ENCODE measurements at places on chromosomes 16 and 17. TPM values are rescaled to one million over a fixed set of nuclear protein-coding genes. Genes with fewer than 3 reads are reported as not detected.

GRCh38 chr16:30956601-30957455 lies 726 bp upstream of the SETD1A start:
- DNase-seq: no peak

- DNase-seq: no peak
Measured at GRCh38 chr16:4388271-4389021, 16.8 kb downstream of the VASN start.

DNA sequence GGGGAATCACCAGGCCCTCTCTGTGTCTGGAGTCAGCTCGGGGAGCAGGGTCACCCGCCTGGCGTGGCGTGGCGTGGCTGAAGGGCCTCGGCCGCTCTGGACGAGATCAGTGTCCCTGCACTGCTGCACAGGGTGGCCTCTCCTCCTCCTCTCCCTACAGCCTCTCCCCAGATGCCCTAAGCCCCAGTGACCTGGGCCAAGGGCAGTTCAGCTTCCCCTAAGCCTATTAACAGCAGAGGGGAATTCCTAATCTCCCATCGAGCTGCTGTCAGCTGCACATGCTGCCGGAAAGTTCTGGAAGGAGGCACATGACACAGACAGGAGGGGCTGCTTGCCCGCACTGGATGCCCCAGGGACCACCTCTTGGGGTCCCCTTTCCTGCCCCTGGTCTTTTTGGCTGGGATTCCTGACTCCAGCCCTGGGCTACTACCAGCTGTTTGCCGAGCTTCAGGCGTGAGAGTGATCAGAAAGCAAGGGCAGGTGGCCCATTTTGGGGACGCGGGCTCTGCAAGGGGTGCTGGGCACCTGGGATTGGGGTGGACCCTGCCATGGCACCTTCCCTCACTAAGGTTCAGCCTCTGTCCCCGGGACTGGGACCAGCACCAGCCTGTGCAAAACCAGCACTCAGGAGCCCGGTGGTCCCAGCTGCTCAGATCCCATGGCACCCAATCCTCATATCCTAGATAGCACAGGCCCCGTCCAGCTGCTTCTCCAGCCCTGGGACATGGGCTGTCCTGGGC lies 794 bp downstream of the PDE6G start:
- no peak for DNase-seq

DNA sequence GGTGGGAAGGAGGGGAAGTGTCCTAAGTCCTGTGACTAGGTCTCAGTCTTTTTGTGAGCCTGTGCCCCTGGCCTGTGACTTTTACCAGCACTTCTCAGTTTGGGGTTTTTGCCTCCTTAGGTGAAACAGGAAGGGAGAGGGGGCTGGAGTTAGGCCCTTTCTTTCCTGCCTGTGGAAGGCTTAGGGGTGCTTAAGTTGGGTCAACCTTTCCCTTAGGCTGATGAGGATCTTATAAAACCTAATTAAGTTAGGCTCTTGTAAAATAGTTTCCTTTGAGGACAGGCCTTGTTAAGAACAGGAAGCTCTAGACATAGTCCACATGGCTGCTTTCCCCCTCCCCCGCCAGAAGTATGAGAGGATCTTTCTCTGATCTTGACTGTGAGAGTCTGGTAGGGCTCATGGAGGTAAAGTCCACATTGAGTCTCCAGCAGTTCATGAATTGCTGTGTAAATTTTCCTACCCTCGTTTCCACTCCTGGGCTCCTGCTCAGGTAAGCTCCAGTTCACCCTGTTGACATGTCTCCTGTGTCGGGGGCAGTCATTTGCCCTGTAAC lies 17.0 kb upstream of the DNASE1 start:
- no peak for DNase-seq

- no peak for DNase-seq
Measured at GRCh38 chr16:29743827-29744531, 1.8 kb downstream of the C16orf54 start.

GRCh38 chr17:78818932-78819331 lies 21.7 kb downstream of the USP36 start:
- no peak for DNase-seq

GRCh38 chr16:31148281-31148728 lies 1.6 kb downstream of the PRSS36 start:
- DNase-seq: no peak

- no peak for DNase-seq
Measured at GRCh38 chr17:2803386-2803785, 7.1 kb downstream of the RAP1GAP2 start.

GRCh38 chr17:58870747-58871146 lies 115.1 kb downstream of the PPM1E start:
- no peak for DNase-seq

DNA sequence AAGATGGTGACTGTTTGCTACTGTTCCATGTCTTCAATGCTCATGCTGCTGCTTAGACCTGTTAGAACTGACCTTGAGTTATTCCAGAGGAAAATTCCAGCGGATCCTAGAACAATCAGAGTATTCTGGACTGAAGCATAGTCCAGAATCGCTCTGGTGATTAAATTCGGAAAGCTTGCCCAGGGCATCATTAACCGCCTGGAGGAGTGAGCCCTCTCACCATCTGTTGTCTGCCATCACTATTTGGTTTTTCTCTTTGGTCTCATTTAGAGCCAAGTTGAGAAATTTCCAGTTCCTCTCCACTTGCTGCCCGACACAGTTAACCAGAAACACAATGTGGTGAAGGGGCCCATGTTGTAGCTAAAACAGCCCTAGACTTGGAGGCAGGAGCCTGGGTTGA lies 104.1 kb downstream of the BMERB1 start:
- no peak for DNase-seq

Gene TERB1
- total RNA-seq: not detected

Gene KLHL10
- total RNA-seq: not detected

Gene CCL8
- total RNA-seq: 1.5 TPM
